ENCODE measurements at places on chromosomes 2 and 18.

DNA sequence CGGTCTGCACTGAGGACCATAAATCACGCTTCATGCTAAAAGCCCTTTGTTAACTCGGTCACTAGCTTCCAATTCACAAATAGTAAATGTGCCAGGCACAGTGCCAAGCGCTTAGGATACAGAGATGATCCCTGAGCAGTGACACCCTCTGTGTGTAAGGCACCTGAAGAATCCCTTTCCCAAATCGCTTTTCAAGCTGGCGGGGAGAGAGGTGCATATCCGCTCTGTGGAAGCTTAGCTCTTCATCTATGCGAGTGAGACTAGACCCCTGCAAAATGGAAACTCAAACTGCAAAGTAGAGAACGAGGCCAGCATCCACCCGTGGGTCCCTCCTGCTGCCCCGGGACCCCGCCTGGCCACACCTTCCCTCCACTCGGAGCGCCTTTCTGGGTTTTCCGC, 2.4 kb downstream of the PIEZO2 start:
- DNase-seq: no peak

- DNase-seq: no peak
These were observed 148.0 kb upstream of the MYCN start for GRCh38 chr2:15792331-15792730.

GRCh38 chr2:125643585-125643984, 1012.4 kb upstream of the GYPC start:
- peak; percentile 23 for DNase-seq

- DNase-seq: no peak
These were observed 605.5 kb downstream of the EPHA4 start for GRCh38 chr2:220966636-220967035.

DNA sequence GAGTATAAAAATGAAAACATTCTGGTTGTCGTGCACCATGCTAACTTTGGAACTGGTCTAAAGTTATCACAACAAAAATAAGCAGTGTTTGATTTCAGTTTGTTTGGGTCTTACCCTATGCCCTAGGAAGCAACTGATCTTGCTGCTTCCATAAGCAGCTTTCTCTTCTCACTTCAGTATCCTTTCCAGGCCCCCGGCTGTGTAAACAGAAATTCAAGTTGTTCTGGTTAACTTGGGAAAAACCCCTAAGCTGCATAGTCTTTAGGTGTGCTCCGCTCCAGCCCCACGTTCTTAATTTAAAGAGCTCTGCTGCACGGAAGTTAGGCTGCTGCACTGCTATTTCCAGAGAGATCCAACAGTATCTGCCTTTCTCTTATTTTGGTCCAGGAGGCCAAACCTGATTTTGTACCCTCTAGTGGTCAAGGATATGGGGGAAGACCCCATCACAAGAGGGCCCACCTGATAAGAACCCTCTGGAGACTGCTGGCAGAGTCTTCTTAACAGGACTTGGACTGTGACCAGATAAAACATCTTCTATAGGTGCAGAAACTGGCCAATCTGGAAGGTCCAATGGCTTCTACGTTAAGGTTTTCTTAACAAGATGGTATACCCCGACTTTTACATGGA, 69.1 kb downstream of the FEZ2 start:
- no peak for DNase-seq

- no peak for DNase-seq
These were observed 300.3 kb upstream of the MGAT5 start for GRCh38 chr2:133953524-133953923.

Data from ELF-1 (cell line).